ENCODE measurements at places on chromosomes 12 and 14.

- no peak for DNase-seq
These were observed 14.8 kb upstream of the SLC4A8 start for GRCh38 chr12:51409846-51410245.

DNA sequence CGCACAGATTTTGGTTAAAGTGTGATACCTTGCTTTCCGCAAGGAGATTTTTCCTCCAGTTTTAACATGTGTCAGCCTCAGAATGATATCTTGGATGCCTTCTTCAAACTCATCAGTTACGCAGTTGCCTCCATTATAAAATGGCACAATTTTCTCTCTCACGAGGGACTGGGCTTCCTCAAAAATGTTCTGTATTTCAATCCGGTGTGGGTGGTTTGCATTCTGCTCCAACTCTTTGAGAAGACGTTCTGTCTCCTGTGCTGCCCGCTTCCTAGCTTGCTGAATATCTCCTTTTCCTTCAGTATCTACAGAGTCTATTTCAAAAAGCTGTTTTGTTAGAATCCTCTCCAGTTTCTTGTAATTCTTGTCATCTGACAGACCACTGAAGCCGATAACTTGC lies 1.8 kb downstream of the BAG5 start:
- DNase-seq = no peak

DNA sequence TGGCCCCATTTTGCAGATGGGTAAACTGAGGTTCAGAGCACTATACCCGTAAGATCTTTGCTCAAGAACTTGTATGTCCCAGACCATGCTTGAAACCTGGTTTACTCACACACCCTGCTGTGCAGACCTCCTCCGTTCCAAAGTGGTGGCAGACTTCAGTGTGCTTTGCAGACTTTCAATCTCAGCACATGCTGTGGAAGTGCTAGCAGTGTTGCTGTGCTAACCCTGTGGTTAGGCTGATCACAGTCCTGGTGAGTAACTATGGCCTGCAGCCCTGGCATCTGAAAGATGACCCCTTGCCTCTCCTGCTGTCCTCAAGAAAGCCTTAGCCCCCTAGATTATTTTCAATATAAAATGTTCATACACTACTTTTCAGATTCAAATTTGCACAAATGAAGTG lies 450.6 kb downstream of the DPF3 start:
- DNase-seq = no peak

GRCh38 chr12:103801709-103802585 lies 39.1 kb downstream of the NT5DC3 start:
- no peak for DNase-seq

DNA sequence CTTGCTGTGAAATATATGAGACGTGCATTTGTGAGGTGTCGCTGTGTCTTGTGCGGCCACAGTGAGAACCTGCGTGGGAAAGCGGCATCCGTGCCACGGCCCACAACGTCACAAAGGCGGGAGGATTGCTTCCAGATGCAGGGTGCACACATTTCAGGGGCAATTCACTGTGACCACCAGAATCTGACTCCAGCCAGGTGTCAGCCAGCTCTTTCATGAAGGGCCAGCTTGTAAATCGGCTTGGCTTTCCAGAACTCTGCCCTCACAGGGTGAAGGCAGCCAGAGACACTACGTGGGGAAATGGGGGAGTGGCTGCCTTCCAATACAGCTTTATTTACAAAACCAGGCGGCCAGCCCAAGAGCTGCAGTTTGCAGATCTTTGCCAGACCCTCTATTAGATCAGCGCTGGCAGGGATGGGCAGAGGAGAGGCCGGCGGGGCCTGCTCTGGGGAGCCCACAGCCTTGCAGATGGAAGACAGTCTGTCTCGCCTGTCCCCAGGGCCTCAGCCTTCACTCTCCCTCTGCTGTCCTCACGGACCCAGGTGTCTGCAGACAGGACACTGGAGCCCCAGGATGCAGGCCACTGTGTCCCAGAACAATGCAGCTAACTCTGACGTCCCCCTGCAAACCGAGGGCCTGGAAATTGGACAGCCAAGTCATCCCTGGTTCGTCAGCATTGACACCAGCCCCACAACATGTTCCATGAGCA lies 53.5 kb downstream of the ADGRD1 start:
- DNase-seq = no peak

GRCh38 chr14:104794099-104794498 lies 1.4 kb downstream of the AKT1 start:
- peak; percentile 32 for DNase-seq

DNA sequence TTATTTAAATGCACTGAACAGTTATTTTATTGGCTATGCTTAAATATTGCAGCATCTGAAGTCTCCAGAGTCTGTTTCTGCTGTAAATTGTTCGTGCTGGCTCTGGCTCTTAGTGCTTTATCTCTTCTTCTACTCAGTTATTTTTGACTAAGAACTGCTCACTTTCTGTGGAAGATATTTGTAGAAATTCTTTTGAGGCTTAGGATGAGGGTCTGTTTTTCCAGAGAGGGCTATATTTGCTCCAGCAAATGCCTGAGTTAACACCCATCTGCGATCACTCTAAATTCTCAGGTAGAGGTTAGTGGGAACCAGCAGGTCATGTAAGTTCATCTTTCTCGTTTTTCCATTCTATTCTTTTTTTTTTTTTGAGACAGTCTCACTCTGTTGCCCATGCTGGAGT lies 71.1 kb downstream of the ARL6IP4 start:
- DNase-seq = no peak

DNA sequence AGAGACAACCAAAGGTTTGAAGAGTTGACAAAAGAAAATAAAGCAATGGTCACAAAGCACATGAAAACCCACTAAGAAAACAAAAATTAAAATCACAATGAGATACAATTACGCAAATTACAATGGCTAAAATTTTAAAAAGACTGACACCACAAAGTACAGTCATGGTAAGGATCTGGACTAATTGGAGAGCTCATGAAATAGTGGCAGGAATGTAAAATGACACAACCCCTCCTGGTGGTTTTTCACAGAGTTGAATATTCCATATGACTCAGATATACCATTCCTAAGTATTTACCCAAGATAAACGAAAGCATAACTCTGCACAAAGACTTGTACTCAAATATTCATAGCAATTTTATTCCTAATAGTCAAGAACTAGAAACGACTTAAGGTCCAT lies 65.9 kb downstream of the NOVA1 start:
- no peak for DNase-seq

GRCh38 chr14:94089479-94089878 lies 8.4 kb downstream of the IFI27L1 start:
- no peak for DNase-seq

DNA sequence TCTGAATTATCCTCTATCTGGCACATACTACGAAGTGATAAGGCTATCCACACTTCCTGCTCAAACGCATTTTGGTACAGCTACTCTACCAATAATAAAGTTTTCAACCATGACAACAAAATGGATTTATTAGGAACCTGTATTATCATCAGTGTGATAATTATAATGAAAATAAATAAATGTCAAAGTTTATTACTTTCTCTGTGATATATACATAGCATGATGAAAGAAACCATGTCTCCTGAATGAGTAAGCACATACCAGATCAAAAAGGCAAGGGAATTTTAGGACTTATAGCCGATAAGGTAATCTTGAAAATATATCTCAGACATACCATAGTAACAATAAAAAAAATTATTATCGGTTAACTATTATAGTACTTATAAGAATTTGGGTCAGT lies 61.1 kb downstream of the CPNE8 start:
- DNase-seq = no peak

DNA sequence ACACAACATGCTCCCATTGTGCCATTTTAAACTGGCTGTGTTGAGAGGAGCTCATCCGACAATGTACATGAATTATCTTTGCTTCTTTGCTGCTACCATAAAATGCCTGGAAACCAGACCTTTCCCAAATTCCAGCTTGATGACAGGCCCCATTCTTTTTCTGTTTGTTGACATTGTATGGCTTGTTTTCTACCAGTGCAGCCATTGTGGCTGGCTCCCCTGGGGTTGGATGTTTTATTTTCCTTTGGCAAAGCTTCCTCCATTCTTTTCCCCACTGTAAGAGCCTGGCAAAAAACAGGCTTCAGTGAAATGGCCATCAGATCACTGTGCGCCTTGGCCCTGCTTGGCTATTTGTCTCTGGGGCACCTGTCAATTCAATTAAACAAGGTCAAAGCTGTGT lies 532.5 kb downstream of the VRK1 start:
- no peak for DNase-seq

GRCh38 chr12:67681105-67681778 lies 32.7 kb downstream of the DYRK2 start:
- DNase-seq = no peak

DNA sequence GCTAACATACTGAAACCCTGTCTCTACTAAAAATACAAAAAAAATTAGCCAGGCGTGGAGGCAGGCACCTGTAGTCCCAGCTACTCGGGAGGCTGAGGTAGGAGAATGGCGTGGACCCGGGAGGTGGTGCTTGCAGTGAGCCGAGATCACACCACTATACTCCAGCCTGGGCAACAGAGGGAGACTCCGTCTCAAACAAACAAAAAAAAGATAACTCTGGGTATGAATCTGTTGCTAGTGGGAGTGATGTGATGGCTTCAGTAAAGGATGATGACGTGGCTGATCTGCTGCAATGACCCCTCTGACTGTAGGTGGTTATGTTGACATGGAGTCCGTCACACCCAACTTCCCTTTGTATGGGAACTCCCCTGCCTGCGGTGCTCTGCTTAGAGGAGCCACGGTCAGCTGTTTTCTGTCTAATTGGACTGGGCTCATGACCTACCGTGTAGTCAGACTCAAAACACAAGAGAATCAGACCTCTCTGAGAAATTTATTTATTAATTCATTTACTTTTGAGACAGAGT lies 59.1 kb upstream of the MED13L start:
- DNase-seq = no peak

DNA sequence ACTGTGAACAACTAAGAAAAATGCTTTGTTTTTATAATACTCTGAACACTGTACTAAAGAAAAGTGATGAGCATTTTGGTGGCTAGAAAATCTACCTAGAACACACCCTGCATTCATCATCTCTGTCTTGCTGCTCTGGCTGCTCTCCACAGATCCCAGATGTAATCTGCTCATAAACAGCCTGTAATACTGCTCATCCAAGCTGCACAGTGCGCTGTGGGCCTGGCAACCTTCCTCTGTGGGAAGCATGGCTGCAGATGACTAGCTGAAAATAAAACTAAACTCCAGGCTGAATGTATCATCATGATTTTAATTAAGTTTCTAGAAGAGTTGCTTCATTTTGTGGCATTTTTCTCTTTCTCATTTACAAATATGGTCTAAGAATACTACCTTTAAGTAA lies 200.7 kb downstream of the SLC2A13 start:
- no peak for DNase-seq

GRCh38 chr14:66104486-66104885 lies 381.7 kb upstream of the CCDC196 start:
- no peak for DNase-seq

- no peak for DNase-seq
These were observed 340.2 kb downstream of the CACNA1C start for GRCh38 chr12:2393016-2393415.

DNA sequence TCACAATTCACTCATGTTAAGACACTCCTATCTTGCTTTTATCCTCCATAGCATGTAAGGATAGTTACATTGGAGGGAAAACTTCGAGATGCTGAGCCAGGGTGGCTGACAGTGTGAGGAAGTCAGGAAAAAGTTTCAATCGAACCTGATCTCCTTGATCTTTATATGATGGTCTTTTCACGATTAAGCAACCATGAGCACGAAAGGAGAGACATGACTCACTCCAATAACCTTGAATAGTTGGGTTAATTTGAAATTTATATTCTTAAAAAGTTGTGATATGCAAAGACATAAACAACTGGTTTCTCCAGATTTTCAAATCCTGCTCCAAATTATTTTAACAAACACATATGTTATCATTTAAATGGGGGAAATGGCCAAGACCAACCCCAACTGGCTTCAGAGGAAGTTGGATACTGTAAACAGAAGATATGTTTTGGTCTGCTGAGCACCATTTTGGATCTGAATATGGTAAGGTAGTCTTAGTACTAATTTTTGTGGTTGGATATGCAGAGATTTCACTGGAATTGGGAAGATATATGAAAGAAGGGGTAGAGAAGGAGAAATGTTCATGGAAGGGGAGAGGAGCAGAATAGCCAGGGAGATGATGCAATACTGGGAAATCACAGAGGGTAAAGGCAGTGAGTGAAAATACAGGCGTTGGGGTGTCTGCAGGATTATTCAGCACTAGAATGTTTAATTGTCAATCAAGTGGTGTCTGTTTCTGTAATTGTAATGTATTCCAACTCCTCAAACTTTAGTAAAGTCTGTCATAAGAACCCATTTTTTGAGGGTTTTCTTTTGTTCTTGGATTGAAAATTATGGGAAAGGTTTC lies 185.2 kb upstream of the SLC38A2 start:
- no peak for DNase-seq

- DNase-seq = no peak
These were observed 120.7 kb upstream of the SCAF11 start for GRCh38 chr12:46110928-46111699.

DNA sequence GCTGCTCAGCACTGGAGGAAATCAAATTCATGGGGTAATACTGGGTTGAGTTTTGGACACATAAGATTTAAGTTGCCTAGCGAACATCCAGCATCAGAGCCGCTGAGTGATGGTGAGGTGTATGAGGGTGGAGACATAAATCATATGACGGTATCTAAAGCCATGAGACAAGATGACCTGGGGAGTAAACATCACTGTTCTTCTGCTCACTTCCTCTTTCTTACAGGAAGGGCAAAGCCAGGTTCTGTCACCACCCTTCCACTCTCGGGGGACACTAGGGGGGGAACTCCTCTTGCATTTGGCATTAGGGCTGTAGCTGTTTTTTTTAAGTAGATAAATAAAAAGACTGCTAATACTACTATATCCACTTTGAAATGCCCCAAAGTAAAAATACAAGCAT lies 24.0 kb downstream of the PRDM4 start:
- DNase-seq = no peak

GRCh38 chr14:104872469-104873341 lies 7.6 kb downstream of the CEP170B start:
- no peak for DNase-seq

DNA sequence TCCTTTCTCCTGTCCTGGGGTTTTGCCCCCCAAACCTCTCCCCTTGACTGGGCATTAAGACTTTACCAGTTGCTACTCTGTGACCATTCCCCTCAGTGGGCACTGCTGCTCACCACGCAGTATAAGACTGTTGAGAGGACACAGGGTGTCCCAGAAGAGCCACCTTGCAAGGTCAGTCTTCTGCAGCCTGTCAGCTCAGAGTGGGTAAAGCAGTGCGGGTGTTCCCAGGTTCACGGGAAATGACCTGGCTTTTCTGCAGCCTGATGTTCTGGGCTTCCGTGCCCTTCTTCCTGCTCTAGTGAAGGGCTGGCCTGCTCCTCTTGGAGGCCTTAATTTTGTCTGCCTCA lies 34.2 kb downstream of the KCNA1 start:
- no peak for DNase-seq

- no peak for DNase-seq
These were observed 886.5 kb upstream of the FLRT2 start for GRCh38 chr14:84643446-84643845.

DNA sequence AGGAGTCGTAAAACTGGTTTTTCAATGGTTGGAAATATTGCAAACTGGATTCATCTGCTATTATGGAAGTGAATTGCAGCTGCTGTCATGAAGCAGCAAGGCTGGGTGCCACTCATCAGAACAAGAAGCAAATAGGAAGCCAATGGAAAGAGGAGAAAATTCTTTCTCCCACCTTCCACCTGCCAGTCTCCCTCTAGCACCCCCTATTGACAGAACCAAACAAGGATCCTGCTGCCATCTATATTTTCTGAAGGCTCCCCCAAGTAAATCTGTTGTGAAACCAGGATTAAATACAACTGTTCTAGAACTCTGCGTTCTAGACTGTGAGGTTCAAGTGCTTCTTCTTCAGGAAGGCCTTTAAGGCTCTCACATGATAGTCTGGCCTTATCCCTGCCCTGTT lies 286.6 kb downstream of the AACS start:
- DNase-seq = no peak

Measured in T-helper 1 cell (primary cell).